ENCODE measurements at places on chromosomes 2 and 18.

- DNase-seq, result no peak
Measured at GRCh38 chr2:119224391-119225104, 914 bp downstream of the STEAP3 start.

GRCh38 chr18:47311585-47311984, 60.1 kb upstream of the SKOR2 start:
- DNase-seq, result no peak

- no peak for DNase-seq
Measured at GRCh38 chr18:58098706-58099105, 54.7 kb downstream of the NEDD4L start.

- no peak for DNase-seq
Measured at GRCh38 chr2:99576775-99577174, 87.0 kb upstream of the REV1 start.

DNA sequence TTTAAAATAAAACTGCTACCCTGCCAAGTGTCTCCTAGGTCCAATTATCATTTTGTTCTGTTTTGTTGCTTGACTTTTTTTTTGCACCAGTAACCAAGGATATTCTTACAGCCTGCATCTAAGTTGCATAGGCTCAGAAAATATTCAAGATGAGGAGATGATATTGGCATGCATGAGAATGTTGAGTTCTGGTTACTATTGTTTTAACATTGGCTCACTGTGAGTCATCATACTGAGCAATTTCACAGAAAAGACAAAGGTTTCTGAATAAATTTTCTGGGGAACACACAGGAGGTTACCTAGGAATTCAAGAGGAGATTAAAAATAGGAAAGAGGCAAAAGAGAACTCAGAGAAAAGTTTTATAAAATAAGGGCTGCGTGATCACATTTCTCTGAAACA, 84.8 kb upstream of the POU3F3 start:
- DNase-seq, result no peak

DNA sequence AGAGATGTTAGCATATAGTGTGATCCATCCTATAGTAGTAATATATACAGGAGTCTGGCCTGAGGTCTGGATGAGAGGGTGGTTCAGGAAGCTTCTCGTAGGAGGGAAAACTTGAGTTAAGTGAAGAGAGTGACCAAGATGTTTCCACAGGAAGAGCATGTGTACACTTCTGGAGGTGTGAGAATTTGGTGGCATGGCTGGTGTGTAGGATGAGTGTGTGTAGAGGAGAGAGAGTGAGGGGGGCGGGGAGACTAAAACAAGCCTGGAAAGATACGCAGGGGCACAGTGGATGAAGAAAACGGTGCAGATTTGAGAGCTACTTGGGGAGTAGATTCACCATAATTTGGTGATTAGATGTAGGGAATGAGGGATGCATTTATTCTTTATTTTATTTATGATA, 43.5 kb upstream of the CTLA4 start:
- DNase-seq, result peak; percentile 40

- no peak for DNase-seq
Measured at GRCh38 chr2:16015210-16015902, 75.0 kb downstream of the MYCN start.

DNA sequence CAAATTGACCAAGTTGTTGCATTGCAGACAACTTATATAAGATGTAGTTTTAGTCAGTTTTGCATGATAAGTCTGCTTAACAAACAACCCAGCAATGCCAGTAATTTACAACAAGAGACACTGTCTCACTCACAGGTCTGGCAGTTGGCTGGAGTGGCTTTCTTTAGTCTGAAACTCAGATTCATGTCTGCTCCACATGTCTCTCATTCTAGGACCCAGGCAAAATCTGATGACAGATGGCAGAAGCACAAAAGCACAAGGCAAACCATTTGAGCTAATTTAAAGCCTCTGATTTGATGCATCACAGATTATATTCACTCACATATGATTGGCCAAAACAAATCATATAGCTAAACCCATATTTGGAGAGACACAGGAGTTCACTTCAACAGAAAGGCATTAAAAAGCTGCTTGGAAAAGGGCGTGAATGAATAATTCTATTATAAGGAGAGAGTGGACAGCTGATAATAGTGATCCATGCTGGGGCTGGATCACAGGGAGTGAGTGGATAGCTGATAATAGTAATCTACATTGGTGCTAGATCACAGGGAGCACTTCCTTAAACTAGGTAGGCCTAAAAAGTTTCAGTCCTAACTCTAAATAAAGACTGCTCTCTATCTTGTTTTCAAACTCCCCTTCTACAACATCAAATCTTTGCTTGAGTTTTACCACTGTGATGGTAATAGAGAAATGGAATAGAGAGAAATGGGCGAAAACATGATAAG, 593.2 kb upstream of the ZNF804A start:
- no peak for DNase-seq

GRCh38 chr2:63424329-63425078, 163.8 kb downstream of the WDPCP start:
- DNase-seq, result no peak

GRCh38 chr2:234898534-234899053, 53.2 kb upstream of the SH3BP4 start:
- DNase-seq, result no peak

GRCh38 chr2:16741498-16741897, 75.9 kb upstream of the CYRIA start:
- DNase-seq, result no peak

DNA sequence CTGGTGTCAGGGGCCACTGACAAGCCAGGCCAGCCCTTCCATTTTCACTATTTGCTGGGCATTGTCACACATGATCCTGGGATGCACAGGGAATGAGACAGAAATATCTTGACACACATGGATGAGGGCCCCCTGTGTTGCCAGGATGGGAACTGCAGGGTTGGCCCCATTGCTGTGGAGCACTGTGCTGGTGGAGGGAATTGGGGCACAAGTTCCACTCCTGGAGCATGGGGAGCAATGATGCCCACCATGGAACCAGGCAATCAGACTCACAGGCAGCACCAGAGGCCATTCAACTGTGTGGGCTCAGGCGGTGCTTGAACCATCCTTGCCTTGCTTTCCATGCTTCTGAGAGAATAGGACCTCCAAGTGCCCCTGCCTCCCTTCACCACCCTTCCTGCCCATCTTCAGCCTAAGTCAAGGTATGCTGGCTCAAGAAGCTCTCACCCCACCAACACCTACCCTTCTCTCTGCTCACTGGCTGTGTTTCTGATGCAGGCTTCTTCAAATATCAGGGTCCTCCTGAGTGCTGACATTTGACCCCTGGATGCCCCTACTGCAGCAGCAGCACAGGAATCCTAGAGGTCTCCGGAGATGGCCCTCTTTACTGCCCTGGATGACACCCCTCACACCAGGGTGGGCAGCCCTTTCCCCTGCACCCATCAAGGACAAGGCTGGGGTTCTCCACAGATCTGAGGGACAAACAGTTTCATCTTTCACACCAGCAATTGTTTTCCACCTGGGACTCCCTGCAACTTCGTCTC, 11.0 kb downstream of the ADRA2B start:
- DNase-seq, result no peak

DNA sequence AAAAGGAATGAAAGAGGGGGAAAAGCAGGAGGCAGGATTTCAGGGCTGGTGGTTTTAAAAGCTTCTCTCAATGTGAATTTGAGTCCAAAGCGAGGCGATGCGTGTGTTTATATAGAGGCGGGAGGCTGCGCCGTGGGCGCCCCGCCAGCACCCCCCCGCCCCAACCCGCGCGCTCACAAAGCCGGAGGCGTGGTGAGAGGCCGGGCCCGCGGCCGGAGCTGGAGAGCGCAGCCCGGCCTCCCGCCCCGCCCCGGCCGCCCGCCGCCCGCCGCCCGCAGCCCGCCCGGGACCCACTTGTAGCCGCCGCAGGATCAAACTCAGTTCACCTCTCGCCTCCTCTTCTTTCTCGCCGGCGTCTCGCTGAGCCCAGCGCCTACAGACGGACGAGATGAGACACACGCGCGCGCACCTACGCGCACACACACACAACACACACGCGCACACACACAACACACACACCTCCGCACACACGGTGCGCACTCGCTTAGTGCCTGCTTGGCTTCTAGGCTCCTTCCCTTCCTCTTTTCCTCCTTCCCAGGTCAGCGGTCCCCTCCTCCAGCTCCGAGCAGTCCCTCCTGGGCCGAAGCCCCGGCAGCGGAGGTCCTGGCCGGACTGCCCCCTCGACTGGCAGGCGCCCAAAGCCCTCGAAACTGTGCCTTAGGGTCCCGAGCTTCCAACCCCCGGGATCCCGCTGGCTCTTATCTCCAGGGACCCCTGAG, 1.3 kb upstream of the CYP26B1 start:
- DNase-seq, result peak; percentile 39

DNA sequence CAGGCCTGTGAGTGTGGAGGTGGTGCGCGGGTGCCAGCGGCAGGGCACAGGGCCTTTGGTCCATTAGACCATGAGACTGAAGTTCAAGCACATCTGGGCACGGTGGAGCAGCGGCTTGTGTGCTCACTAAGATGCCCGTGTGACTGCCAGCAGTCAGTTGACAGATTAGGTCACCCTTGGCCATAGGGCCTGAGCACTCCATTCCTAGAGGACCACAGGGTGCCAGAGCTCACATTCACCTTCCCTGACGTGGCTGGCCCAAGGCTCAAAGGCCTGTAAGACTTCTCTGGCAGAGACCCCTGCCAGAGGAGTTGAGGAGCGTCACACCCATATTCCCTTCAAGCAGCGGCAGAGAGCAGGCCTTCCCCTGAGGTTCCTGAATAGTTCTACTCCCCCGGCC, 650 bp downstream of the LHCGR start:
- no peak for DNase-seq

DNA sequence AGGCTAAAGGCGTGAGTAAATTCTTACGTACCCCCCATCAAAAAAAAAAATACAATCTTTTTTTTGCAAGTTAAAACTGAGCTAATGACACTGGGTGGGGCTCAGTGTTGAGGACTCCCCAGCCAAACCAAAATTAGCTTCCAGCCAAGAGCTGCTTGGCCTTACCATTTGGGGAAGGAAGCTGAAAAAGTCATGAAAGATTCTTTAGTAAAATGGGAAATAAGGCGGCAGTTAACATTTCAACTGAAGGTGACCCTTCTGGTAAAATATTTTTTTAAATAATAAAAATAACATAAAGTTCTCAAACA, 16.4 kb downstream of the SMAD7 start:
- DNase-seq, result no peak

- no peak for DNase-seq
Measured at GRCh38 chr2:240346753-240347372, 88.6 kb upstream of the GPC1 start.

GRCh38 chr2:160596441-160596840, 102.8 kb upstream of the RBMS1 start:
- DNase-seq, result no peak

DNA sequence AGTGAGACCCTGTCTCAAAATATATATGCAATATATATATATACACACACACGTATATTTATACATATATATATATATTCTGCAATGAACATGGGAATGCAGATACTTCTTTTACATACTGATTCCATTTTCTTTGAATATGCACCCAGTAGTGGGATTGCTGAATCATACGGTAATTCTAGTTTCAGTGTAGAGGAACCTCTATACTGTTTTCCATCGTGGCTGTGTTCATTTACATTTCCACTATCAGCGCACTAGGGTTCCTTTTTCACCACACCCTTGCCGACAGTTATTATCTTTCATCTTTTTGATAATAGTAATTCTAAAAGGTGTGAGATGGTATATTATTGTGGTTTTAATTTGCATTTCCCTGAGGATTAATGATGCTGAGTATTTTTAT, 52.3 kb upstream of the SLC39A10 start:
- no peak for DNase-seq

- no peak for DNase-seq
Measured at GRCh38 chr2:159762075-159762474, 35.9 kb downstream of the CD302 start.

GRCh38 chr2:192886636-192887035, 691.9 kb upstream of the TMEFF2 start:
- no peak for DNase-seq

GRCh38 chr2:14363137-14363536, 269.4 kb upstream of the LRATD1 start:
- DNase-seq, result no peak

- DNase-seq, result no peak
Measured at GRCh38 chr2:218014706-218015585, 12.2 kb upstream of the TNS1 start.

GRCh38 chr18:40096675-40097074, 1858.4 kb upstream of the PIK3C3 start:
- DNase-seq, result no peak
